Mesendoderm (in vitro differentiated cells): ENCODE measurements at places on chromosomes 2 and 18.

GRCh38 chr2:117057016-117057415 is 757.5 kb upstream of the DDX18 start:
- peak; percentile 34 for DNase-seq

DNA sequence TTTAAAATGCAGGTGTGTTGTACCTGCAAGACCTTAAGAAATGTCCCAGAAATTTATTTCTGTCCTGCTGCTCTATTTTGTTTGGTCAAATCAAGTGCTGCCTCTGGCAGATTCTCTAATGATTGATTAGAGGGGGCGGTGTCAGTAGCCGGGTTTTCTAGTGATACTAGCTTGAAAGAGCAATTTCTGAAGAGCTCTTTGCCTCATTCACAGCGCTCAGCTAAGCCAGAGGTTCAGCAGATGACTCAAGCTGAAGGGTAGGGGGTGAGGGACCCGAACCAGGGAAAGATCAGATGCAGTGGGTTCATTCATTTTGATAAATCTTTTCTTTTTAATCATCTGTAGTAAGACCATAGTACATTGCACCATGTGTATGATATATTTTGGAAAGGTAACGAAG is 15.0 kb downstream of the ZBTB7C start:
- DNase-seq, result no peak

- DNase-seq, result no peak
These were observed 103.7 kb downstream of the HS6ST1 start for GRCh38 chr2:128214866-128215460.

DNA sequence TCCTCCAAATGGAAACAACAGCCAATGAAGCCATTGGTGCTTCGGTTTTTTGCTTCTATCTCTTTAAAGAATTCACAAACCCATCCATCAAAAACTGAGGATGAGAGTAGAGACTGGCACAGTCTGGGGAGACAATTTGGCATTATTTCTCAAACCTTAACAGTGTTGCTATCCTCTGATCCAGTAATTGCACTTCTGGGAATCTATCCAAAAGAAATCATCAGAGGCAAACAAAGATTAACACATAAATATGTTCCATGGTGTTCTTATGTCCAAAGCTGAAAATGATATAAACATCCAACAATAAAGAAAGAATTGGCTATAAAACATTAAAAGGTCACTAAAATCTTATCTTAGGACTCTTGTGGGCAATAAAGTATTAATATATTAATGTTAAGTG is 35.1 kb downstream of the REEP1 start:
- DNase-seq, result no peak

DNA sequence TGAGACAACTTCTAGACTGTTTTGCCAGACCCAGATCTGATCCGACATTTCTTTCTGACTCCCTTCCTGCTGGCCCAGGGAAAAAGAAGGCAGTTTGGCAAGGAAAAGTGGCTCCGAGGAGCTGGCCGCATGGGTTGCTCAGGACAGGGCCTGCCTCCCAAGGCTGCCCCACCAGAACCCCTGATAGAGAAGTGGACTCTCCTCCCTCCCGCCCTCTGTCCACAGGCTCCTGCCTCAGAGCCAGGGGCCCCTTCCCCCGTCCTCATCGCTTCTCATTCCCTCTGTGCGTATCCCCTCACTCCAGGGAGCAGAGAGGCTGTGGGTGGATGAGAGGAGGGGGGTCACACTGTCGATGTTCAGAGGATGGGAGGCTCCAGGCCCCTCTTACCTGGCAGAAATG is 110.2 kb downstream of the TNS1 start:
- DNase-seq, result no peak

DNA sequence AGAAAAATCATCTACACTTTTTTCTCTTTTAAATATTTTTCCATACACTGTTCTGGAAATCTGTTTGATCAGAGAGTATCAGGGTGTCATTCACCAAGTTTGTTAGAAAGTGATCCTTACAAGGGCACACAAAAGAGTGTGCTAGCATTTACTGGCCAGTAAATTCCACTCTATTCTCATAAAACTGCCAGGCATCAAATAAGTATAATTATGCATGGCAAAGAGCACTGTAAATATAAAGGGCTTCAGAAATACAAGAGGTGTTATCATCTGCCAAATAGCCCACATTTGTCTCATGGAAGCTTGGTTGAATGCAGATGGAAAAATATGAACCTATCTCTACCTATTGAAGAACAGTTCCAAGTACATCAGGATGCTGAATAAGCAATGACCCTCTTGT is 847.3 kb upstream of the ACVR2A start:
- DNase-seq, result no peak

GRCh38 chr2:104504331-104505073 is 349.4 kb upstream of the POU3F3 start:
- no peak for DNase-seq

GRCh38 chr2:238883421-238883901 is 35.6 kb downstream of the TWIST2 start:
- DNase-seq, result no peak

DNA sequence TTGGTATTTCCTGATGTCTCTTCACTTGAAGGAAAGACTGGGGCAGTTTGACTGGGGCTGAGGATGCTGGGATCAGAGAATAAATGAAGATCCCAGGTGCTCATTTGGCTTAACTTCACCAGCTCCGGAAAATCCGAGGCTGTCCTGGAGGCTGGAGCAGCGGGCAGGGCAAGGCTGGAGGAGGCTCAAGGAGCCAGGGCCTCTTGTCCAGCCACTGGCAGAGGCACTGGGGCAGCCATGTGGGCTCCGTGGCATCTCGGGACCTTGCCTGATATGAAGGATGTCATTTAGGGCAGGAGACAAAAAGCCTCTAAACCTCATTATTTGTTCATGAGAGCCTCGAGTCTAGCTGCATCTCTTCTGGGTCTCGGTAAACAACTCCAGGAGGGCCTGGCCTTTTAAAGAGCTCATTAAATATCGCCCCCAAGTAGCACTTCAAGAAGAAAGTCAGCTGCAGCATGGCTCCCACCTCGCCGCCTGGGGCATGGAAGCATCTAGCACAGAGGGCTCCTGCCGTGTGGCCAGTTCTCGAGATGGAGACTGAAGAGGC is 13.5 kb upstream of the GPR55 start:
- no peak for DNase-seq

DNA sequence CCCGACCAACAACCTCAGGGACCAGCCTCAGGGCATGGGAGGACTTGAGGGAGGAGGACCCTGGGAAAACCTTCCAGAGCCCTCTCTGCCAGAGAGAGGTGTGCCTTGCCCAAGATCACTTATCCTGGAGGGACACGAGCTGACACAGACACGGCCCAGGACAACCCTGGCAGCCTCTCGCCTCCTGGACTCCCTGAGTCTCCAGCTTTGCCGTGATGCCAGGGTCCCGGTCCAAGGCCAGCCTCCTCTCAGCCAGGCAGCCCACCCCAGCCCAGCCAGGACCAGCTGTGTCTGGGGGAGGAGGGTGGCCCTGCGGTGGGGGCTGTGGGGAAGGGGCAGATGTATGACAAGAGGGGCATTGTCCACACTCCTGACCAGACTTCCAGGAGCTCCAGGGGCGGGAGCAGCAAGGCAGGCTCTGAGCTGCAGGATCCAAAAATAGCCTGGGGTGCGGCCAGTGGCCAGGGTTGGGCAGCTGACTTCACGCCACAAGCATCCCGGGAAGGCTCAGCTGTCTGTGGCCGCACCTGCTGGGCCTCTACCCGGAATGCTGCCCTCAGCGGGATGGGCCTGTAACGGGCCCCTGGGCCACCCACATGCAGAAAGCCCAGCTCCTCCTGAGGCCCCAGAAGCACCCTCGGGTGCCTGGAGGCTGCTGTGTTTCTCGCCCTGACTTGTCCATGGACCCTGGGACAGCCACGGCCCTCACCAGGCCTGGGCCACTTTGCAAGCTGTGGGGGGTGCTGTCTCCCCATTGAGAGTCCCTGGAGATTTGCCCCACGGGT is 65.5 kb upstream of the GPC1 start:
- DNase-seq, result peak; percentile 51

- peak; percentile 100 for DNase-seq
These were observed at the start of gene FOSL2 for GRCh38 chr2:28392297-28393113. TSS of gene FOSL2 (plus strand) at chr2:28392858. CDS start at chr2:28393721, 863 bp downstream.

GRCh38 chr2:86417961-86418360 is 23.2 kb upstream of the KDM3A start:
- no peak for DNase-seq

- peak; percentile 84 for DNase-seq
These were observed 67.5 kb upstream of the MBOAT2 start for GRCh38 chr2:9071032-9071431.

- DNase-seq, result no peak
These were observed 102.5 kb upstream of the RASGRP3 start for GRCh38 chr2:33373986-33374385.

DNA sequence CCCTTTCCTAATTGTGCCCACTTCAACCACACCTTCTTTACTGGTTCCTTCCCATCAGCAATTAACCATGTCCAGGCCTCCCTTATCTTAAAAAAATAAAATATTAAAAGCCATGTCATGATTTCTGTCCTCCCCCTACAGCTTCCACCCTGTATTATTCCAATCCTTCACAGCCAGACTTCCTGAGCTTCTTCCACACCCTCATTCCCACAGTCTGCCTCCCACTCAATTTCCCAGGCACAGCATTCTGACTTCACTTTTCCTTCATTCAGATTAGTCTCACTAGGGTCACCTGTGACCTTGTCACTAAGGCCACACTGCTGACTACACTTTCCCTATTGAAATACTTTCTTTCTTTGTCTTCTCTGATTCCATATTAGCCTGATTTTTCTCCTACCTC is 159.4 kb downstream of the DIS3L2 start:
- no peak for DNase-seq

DNA sequence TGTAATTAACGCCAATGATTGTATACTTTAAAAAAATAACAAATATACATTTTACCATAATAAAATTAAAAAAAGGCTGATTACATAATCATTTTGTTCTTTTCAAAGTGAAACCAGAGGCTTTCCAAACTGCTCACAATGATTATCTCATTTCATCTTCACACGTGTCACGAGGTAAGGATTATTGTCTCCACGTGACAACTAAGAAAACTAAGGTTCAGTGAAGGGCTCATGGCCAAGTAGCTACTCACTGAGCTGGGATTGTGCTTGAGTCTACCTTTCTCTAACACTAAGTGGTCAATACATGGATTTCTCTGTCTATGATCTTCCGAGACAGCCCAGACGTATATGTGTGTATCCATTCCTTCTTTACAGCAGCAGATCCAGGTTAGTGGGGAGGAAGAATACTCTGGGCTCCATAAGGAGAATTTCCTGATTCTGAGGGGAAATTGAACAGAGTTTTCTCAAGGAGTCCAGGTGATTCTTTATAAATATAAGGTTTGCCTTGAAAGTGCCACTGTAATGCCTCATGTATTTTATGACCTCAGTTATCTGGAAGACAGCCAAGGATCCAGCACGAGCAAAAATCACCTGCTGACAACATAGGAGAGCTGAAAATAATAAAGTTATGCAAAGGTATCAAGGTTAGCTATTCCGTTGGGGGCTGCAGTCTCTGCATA is 25.6 kb upstream of the ACSL3 start:
- DNase-seq, result no peak

GRCh38 chr2:36587556-36587955 is 10.4 kb downstream of the FEZ2 start:
- no peak for DNase-seq

DNA sequence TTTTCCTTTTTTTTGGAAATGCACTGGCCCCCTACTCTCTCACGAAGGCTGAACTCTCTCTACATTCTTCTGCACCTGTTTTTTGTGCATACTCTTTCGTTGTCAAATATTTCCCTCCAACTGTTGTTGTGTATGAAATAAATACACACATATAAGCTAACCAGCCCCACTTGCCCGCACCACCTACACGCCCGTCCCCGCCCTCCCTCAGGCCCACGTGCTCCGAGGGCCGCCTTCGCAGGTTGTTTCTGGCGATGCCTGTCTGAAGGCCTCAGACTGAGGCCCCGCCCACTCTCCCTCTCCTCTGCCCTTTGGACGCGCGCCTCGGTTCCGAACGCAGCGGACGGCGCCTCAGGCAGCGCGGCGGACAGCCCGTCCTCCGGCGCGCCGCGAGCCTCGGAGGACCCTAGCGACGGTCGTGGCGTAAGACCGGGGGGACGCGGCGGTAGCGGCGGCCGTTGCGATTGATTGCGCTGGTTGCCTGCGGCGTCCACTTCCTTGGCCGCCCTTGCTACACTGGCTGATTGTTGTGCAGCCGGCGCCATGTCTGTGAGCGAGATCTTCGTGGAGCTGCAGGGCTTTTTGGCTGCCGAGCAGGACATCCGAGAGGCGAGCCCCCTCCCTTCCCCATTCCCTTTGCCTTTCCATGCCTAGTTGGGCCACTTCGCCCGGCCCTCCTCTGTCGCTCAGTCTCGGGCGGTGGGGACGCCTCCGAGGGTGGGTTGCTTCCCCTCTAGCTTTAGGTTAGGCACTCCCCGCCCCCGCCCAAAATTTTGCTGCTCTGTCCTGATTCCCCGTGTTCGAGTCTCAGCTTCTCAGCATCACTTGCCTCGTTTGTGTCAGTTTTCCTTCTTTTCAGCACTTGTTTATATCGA is at the start of gene TSN:
TSS of gene TSN (plus strand) at position 415 of the 875 bp plus-strand sequence. CDS start at position 544, 129 bp downstream.
- DNase-seq, result peak; percentile 98

- no peak for DNase-seq
These were observed 187.0 kb upstream of the FN1 start for GRCh38 chr2:215622837-215623236.

GRCh38 chr2:37819186-37819585 is 105.9 kb upstream of the RMDN2 start:
- no peak for DNase-seq

DNA sequence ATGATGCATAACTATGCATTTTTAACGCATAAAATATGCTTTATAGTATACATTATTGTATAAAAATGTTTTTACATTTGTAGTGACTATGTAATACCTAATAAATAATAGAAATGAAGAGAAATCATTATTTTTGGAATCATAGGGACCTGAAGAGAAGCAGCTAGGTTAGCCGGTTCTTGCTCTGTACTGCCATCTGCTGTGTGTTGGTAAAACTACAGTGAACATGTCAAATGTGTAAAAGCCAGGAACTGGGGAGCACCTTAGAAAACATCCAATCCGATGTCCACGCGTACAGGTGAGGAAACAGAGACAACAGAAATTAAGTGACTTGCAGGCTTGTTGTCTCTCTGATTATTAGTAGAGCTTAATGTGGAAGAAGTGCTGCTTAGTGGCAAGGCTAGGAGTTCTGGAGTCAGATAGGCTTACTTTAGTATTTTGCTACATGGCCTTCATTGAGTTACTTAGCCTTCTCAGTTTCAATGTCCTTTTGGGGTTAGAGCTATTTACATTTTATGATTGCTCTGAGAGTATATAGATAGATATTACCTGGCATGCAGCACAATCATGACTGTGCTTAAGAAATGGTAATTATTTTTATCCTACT is 386.5 kb downstream of the DLGAP1 start:
- DNase-seq, result peak; percentile 72

GRCh38 chr2:165953306-165953654 is 296 bp downstream of the TTC21B start:
- DNase-seq, result no peak
